CD4-positive, alpha-beta T cell treated with Interleukin-4 for 4 hours (primary cell): ENCODE measurements at places on chromosomes 13 and 19.
A peak's percentile ranks its signal among the peaks of the same experiment; 100 is the strongest.

DNA sequence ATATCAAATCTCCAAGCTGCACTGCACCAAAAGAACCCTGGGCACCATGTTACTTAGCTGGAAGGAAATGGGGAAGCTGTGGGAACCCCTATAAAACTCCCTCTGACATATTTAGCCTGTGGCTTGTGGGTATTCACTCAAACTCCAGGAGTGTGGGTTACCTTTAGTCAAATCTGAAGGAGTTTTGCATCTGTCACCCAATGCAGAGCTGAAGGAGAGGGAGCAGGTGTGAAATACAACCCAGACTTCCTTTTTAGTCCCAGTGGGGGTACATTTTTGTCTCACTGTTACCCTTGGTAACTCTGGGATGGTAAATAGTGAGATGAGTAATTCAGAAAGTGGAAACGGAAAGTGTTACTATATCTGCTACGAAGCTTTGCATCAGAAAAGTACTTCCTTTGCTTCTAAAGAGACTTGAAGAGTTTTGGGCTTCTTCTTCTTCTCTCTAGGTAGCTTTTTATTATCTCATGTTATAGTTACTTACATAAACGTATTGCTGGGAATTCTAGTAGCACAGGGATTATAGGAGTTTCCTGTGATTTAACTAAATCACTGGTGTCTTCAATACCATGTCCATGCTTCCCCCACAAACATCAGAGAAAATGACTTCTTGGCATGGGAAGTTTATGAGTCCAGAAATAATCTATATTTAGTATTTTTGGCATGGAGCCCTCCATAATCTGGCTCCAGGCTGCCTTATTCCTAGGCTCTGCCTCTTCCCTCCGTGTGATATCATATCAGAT, 105.9 kb downstream of the AKAP11 start:
- DNase-seq: peak; percentile 84

DNA sequence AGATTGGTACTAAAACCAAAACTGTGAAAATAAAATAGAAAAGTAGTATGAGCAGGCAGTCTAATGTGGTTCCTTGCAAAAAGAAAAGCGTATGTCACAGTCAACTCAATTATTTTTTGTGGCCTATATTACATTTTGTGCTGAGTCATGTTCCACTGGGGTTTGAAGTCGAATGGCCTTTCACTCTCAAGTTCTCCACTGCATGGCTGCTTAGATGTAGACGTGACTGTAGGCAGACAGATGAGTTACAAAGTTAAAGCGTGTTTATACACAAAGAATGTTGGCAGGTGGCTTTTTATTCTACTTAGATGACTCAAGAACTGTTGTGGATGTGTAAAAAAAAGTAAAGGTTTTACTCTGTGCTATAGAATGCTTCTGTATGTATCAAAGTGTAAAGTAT, 133.9 kb downstream of the SLITRK6 start:
- DNase-seq: no peak

- DNase-seq: no peak
Observed at GRCh38 chr19:9000933-9001332, 9.3 kb downstream of the MUC16 start.

DNA sequence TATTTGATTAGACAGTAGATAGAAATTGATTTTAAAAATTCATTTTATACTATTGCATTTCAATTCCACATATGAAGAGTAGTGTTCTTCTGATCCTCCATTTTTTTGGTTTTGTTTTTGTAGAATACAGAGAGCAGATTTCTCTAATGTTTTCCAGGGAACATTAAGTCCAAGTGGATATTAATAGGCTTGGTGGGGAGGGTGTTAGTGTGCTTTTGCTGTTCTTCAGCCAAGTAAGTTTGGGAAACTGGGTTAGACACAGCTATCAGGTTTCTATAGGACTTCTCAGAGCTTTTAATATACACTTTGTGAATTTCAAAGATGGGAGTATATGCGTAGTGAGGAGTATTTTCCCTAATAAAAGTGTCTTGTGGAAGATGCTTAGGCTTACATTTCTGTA, 21.8 kb downstream of the NAA16 start:
- no peak for DNase-seq

- DNase-seq: no peak
Observed at GRCh38 chr19:4441994-4442818, 15.4 kb downstream of the UBXN6 start.

- DNase-seq: no peak
Observed at GRCh38 chr19:18717601-18718000, 34.1 kb downstream of the CRTC1 start.

- no peak for DNase-seq
Observed at GRCh38 chr19:35216016-35216832, 12.3 kb downstream of the FAM187B start.

GRCh38 chr13:37075164-37075563, 15.7 kb upstream of the SUPT20H start:
- no peak for DNase-seq

GRCh38 chr19:45691516-45692186, at the start of gene SNRPD2:
Gene SNRPD2 (minus strand): TSS chr19:45691953. CDS start chr19:45691888, 65 bp downstream.
- DNase-seq: peak; percentile 90

- DNase-seq: no peak
Observed at GRCh38 chr13:44312834-44313551, 60.6 kb upstream of the SERP2 start.

GRCh38 chr19:18543814-18544475, 572 bp upstream of the FKBP8 start:
- DNase-seq: peak; percentile 88

DNA sequence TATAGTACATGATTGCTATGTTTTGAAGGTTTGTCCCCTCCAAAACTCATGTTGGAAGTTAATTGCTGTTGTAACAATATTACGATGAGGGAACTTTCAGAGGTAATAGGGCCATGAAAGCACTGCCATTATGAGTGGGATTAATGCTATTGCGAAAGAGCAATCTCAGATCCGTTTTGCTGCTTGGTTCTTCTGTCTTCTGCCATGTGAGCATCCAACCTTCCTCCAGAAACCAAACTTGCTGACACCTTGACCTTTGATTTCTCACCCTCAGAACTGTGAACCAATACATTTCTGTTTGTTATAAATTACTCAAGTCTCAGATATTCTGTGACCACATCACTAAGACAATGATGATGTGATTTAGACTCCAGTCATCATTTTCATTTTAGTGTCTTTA, 2590.9 kb downstream of the PCDH9 start:
- no peak for DNase-seq

GRCh38 chr19:17553256-17553655, 2.2 kb upstream of the COLGALT1 start:
- no peak for DNase-seq

DNA sequence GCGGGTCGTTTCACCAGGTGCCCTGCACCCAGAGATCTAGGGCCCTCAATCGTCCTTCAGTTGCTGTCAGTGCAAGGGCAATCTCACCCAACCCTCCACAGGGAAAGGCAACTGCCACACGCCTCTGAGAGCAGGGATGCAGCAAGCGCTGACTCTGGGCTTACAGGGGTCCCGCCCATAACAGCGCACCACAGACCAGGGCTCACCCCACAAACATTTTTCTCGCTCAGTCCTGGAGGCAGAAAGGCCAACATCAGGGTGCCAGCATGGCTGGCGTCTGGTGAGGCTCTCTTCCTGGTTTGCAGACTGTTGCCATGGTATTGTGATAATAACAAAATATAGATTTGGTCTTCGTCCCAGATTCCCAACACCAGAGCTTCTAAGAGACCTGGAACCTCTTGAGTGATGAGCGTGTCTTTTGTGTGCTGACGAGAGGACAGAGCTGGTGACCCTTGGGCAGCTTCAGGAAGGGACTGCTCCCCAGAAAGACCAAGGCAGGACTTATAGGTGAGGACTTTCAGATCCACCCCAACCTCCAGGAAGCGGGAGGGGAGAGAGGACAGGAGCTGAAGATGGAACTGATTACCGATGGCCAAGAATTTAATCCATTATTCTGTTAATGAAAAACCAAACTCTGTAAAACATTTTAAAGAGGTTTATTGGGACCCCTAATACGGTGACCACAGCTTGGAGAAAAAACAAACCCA, 51.3 kb downstream of the C13orf46 start:
- DNase-seq: no peak

DNA sequence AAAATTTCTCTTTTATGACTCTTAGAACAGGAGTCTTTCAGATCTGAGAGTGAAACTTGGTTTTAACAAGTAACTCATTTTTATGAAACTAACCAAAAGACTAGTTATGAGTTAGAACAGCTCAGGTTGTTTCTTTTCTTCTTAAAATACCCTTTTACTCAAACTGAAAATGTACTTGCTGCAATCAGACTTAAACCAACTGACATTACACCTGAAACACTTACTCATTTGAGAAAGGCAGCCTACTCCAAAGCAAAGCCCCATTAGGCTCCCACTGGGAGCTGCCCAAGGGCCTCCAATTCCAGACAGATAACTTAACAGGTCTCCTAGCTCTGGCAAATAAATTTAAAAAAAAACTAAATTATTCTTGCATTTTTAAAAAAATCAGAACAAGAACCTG, 3.6 kb downstream of the FOXO1 start:
- DNase-seq: peak; percentile 13

DNA sequence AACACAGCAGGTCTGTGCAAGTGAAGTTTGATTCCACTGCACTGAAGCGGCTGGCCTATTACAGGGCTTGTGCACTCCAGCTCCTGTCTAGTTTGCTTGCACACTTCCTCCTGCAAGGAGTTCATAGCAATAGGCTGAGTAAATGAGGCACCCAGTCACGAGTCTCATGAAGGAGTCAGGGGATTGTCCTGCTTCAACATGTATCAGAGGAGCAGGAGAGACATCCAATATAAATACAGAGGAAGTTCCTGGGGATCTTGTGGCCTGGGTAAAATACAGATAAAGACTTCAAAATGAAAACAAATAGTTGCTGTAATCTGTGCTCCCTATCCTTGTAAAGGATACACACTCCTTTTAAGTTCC, 259.9 kb downstream of the SLITRK1 start:
- no peak for DNase-seq

DNA sequence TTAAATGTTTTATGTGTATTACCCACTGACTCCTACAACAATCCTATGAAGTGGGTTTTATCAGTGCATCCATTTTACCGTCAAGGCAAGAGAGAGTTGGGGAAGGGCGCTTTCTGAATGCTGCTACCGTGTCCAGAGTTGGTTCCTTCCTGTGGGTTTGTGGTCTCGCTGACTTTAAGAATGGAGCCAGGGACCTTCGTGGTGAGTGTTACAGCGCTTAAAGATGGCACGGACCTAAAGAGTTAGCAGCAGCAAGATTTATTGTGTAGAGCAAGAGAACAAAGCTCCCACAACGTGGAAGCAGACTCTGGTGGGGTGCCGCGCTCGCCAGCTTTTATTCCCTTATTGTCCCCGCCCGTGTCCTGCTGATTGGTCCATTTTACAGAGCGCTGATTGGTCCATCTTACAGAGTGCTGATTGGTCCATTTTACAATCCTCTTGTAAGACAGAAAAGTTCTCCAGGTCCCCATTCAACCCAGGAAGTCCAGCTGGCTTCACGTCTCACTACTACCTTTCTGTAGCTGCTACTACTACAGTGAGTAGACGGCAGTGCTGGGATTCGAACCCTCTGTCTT, 6.1 kb downstream of the OSCAR start:
- no peak for DNase-seq

GRCh38 chr19:33496038-33496895, 25.3 kb downstream of the PEPD start:
- no peak for DNase-seq

GRCh38 chr13:100789968-100790367, 115.4 kb upstream of the TMTC4 start:
- no peak for DNase-seq

DNA sequence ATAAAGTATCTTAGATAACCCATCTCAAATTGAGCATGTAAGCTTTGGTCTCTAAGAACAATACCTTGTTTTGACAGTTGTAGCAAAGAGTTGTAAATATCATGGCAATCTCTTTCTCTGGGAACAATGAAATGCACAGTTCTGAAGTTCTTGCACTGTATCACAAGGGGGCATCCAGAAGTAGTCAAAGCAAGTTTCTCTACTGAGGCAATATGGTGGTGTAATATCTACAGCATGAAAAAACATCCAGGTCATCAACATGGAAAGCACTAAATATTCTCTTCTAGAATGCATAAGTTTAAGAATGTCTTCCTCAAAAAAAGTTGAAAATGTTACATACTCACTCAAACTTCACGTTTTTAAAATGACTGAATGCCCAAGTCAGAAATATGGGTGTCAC, 19.6 kb downstream of the MTMR6 start:
- no peak for DNase-seq

DNA sequence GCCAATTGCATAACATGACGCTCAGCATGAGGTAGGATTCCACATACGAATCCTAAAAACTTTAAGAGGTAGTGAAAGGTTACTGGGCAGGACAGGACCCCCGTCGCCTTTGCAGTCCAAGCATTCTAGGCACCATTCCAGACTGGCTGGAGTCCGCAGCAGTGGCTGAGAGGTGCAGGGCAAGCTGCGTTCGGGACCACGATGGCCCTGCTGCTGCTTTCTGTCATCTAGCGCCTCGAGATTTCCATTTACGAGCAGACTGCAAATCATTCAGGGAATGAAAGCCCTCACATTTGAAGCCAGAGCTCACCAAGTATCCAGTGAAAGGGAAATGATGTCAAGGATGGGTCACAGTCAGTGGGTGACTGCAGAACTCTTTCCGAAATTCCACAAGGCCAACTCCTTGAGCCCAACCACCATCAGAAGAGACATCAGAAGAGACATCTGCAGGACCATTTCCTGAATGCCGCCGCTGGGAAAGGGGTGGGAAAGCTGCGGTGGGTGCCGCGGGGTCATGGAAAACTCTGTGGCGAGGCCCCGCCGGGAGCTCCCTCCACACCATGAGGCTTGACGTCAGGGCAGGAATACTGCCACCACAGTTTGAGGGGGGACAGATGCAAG, 88.3 kb downstream of the COL4A1 start:
- DNase-seq: no peak

GRCh38 chr13:33194820-33195692, 90.5 kb downstream of the STARD13 start:
- no peak for DNase-seq
